ENCODE measurements at places on chromosomes 2 and 18.

- DNase-seq = no peak
Observed at GRCh38 chr2:150681120-150681804, 193.8 kb upstream of the RND3 start.

DNA sequence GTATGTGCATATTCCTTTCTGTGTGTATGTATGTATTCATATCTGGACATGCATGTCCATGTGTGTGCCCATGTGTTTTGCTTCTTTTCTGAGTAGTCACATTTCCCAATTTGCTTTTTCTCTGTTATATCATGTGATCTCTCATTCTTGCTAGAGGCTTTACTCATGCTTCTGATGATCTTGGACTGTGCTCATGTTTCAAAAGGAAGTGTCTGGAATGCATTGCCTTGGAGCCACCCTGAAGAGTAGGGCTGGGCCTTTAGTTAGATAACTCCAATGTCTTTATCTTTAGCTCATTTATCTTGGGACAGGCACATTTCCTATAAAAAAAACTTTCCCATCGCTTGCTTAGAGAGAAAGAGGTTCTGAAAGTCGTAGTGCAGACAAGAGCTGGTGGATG, 859.2 kb downstream of the CNTNAP5 start:
- DNase-seq = no peak

DNA sequence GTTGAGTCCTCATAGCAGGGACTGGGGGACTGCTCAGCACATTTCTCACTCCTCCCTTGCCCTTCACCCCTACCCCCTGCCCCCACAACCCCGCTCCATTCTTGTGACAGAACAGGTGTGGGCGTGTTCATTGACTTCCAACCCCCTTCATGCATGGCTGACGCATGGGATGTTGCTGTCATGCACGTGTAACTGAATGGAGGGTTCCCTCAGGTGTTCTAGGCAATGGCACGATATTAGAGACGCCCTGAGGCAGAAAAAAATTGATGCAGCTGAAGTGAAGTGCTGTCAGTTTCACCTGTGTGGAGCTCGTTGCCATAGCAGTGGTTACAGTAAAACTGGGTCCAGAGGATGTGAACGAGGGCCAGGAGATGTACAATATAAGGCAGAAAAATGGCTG, 6.5 kb upstream of the THOC1 start:
- DNase-seq = no peak

DNA sequence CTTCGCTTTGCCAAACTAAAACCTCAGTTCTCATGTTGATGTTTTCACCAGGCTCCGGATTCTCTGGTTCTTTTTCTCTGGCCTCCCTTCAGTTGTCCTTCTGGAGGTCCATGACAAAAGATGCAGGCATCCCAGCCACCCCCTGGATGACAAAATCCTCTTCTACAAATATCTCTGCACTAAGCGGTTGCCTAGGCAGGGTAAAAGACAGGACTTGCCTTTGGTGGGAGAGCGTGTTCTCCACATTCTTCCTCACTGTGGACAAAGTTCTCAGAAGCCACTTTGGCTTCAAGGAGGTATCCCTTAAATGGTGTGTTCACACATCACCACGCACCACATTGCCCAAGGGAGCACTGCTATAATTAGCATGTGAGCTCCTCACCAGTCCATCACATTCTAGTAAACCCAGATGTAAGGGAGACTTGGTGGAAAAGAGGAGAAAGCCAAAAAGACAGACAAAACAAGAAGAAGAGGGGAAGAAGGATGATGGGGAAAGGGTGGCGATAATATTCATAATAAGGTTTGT, 23.6 kb upstream of the MRPL33 start:
- no peak for DNase-seq

DNA sequence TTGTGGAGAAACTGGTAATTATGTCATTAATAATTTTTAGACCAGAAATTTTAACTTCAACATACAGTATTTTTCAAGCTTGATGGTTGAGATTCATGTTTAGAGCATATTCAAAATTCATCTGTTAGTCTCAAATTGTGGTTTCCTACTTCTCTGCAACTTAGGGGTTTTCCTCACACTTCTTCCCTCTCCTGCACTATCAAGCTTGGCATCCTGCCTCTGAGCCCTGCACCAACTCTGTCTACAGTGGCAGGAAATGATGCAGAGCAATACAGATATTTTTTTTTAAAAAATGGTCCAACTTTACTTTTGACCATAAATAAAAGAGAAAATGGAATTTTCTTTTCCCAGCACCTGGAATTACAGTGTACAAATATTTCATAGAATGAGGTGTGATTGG, 247.3 kb downstream of the NUP35 start:
- DNase-seq = no peak

GRCh38 chr2:101446869-101447268, 28.0 kb downstream of the RFX8 start:
- no peak for DNase-seq

DNA sequence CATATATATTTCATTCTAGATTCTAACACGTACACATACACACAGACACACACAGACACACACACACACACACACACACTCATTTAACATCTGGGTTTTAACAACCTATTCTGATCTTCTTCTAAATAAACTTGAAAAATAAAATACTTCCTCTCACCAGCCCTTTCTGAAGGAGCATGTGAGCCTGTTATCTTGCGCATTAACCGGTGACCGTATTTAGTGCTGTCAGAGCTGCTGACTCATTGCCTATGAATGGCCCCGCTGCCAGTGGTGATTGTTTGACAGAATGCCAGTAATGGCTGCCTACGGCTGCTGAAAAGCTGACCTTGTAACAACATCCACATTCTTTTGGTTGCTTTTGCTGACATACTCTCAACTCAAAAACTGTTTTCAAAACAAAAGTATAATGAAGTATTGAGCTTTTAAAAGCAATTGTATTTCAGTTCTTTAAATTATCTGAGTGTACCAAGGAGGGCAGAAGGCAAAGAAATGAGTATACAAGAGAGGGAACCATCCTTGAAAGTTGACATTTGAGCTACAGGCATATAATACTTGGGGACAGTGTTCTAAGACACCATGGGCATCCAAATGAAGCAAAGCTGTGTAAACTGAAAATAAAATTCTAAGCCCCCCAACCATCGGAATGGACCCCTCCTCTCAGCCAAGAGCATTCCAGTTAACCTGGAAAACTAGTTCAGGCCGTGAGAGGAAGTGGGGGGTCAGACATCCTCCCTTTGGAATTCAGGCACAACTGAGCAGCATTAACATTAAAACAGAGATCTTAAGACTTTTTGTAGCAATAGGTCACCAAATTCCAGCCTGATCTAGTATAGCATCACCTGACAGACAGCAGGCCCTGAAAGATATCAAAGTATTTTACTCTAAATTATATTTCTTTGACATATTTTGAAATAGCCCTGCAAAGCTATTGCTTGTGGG, 50.2 kb upstream of the DTNA start:
- no peak for DNase-seq

GRCh38 chr2:211437396-211437795, 881.0 kb downstream of the CPS1 start:
- DNase-seq = no peak

DNA sequence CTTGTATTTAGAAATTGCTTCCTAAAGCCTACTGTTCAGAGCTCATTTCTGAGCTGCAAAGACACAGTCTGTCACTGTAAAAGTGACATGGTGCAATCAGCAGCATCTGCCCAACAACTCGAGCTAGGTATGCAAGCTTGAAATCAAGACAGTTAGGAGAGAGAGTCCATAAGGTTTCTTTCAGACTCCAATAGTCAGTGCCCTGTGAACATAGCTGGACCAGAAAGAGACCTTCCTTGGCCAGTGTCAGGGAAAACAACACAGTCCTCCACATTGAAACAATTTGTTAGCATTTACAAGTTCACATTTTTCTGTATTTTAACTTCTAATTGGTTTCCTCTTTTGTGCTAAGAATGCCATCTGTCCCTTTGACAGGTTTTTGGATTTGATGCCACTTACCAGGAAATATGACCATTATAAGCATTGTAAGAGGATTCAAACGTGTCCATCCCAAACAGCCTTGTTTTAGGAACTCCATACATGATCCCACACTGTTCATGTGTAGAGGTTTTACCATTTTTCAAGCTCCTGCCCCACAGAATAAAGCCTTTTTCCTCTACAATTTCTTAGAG, 8.9 kb upstream of the MYCN start:
- no peak for DNase-seq

- DNase-seq = no peak
Observed at GRCh38 chr2:190677255-190677654, 28.4 kb downstream of the NAB1 start.

- DNase-seq = no peak
Observed at GRCh38 chr2:128949360-128949759, 630.7 kb upstream of the HS6ST1 start.

GRCh38 chr2:46009772-46010171, 287.4 kb upstream of the EPAS1 start:
- DNase-seq = no peak

GRCh38 chr2:45211636-45212035, 202.4 kb upstream of the SIX2 start:
- no peak for DNase-seq

DNA sequence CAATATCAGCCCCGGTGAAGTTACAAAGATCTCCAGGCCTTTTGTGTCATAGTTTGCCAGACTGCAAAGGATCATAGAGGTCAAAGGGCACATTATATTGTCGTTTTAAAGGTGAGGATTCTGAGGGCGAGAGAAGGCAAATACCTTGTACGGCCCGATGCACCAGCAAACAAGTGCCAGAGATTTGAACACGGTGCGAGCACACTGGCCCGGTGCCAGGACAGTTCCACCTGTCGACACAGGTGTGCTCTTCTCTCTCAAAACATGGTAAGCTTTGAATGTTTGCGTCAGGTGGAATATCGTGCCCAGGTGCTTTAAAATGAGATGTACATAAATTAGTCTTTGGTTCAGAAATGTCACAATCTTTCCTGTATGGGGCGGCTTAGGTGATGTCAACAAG, 776.1 kb upstream of the ID2 start:
- no peak for DNase-seq

- no peak for DNase-seq
Observed at GRCh38 chr2:36807223-36807886, 110.8 kb downstream of the VIT start.

Measured in activated gamma-delta T cell treated with Interleukin-2 at 50 U/mL for 16 hours (primary cell).